ENCODE measurements at places on chromosomes 1 and 21. TPM values are rescaled to one million over a fixed set of nuclear protein-coding genes. Genes with fewer than 3 reads are reported as not detected.

The LCE1F gene
- total RNA-seq, result not detected

The PPIAL4G gene
- not detected for total RNA-seq

The VHLL gene
- total RNA-seq, result not detected

DNA sequence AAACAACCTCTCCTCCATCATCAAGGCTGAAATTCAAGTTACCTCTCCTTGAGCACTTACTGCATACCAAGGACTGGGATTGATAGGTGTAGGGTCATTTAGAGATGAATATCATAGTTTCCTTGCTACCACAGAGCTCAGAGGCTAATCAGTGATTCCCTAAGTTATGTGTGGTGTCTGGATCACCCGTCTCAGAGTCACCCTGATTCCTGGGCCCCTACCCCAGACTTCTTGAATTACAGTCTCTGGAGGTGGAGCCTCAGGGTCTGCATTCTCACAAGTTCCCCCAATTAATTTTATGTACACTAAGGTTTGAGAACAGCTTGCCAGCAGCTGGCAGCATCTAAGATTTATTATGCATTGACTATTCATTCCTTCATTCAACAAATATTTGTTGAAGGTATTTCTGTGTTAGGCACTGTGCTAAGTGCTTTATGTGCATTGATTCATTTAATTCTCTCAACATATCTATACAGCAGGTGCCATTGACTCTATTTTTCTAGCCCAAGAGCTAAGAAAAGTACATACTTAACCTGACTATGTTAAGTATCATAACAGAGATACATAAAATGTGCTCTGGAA lies 182.9 kb upstream of the FGGY start:
- no peak for DNase-seq

DNA sequence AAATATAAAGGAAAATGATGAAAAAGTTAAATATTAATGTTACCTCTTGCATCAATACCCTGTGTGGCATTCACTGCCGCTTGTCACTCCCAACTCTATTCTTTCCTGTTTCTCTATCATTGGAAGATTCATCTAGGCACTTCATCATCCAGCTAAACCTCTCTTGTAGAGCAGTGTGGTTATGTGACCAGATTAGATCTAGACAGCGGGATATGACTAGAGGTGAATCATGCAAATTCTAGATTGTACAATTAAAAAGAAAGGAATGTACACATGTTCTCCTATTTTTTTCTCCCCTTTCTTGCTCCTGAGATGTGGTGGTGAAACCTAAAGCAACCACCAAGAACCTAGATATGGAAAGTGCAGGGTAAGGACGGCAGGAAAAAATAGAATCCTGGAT lies 174.1 kb downstream of the LBR start:
- peak; percentile 72 for DNase-seq

DNA sequence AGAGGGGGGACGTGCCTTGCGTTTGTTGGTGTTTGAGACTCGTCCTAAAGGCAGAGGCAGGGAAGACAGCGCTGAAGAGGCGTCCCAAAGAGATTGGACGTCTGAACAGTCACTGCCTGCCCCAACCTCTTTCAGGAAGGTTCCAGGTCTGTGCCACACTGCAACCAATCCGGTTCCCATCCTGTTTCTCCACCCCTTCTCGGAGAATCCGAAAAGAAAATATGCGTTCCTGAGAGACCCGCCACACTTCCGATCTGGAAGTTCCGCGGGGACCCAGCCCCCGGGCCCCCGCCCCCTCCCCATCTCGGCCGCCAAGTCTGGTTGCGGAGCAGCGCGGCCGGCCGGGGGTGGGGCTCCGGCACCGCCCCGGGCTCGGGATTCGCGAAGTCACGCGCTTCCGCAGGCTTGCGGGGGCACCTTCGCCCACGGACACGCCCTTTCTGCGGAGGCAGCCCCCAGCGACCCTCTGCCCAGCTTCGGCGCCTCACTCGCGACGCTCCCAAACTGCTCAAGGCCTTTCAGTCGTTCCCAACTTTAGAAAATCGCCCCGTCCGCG lies 124.5 kb upstream of the DPYD start:
- DNase-seq, result peak; percentile 54

- no peak for DNase-seq
Observed at GRCh38 chr1:31987135-31987619, 26.5 kb upstream of the KHDRBS1 start.

GRCh38 chr1:245272676-245273075 lies 117.9 kb downstream of the KIF26B start:
- no peak for DNase-seq

- no peak for DNase-seq
Observed at GRCh38 chr1:31897526-31898100, 40.6 kb downstream of the PTP4A2 start.

GRCh38 chr21:31577271-31577670 lies 82.2 kb upstream of the SOD1 start:
- no peak for DNase-seq

DNA sequence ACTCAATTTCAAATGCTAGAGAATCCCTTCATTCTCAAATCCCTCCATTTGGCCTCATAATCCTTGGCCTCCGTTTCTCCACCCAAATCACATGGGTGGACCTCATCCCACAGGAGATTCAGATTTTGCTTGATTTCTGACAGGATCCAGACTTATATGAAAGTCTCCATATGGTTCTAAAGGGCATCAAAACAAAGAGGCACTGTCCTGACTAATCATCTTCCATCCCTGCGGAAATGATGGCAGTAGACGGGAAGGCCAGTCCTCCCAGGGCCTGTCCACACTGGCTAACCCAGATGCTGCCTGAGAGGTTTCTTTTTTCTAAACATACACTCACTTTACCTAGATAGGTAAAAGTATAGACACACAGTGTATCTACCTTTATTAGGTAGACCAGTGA lies 18.8 kb downstream of the ORC1 start:
- DNase-seq, result no peak

GRCh38 chr1:225911191-225912130 lies 12.6 kb downstream of the PYCR2 start:
- no peak for DNase-seq

GRCh38 chr1:55585402-55585792 lies 370.2 kb upstream of the USP24 start:
- DNase-seq, result no peak

DNA sequence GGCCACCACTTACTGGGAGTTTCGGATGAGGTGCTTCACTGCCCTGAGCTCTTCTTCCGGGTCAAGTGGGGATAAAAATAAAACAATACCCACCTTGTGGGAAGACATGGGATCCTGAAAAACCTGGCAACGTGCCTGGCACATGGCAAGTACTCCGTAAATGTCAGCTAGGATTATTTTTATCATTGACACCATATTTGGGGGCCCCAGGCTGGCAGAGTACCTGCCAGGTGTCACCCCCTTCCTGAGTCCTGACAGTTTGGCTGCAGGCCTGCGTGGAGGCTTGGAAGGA lies 9.2 kb upstream of the EPHA2 start:
- no peak for DNase-seq

- peak; percentile 61 for DNase-seq
Observed at GRCh38 chr1:209456878-209457277, 126.6 kb upstream of the CAMK1G start.

DNA sequence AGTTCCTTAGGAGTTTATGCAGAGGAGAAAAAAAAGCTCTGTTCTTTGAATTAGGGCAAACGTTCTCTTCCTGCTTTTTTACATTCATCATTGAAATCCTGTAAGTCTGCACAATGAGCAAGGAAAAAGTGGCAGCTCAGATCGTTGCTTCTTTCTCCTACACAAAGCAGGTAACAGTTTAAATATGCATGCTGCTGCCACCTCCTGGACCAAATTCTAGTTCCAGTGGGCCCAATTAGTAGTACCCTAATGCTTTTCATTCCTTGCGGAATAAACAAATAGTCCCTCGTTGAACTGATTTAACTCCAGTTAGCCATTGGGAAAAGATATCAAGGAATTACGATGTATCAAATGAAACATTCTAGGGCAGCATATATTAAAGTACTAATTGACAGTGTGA lies 20.1 kb downstream of the YTHDF2 start:
- no peak for DNase-seq

GRCh38 chr1:175539986-175540385 lies 203.4 kb downstream of the TNR start:
- no peak for DNase-seq

Data from LHCN-M2 (cell line).